ENCODE measurements at places on chromosomes 7 and 10. TPM values are rescaled to one million over a fixed set of nuclear protein-coding genes. Genes with fewer than 3 reads are reported as not detected.

Gene PIP
- not detected for total RNA-seq

Gene PON3
- not detected for total RNA-seq

Gene TIMM23
- total RNA-seq, result 47.2 TPM

DNA sequence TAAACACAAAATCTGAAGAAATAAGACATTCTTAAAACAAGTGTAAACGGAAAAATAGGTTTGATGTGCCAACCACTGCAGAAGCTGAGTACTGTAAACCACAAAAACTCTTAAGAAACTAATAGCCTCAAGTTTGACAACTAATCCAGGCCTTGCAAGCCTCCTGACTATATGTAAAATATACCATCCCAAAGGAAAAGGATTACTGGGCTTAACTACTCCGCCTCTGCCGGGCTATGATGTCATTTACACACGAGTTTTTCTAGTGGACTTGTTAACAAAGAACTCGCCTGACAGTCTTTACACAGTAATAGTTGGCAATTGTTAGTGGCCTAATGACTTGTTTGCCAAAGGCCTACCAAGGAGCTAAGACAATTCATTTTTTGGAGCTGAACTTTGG lies 2.1 kb downstream of the KIF5B start:
- DNase-seq, result no peak

DNA sequence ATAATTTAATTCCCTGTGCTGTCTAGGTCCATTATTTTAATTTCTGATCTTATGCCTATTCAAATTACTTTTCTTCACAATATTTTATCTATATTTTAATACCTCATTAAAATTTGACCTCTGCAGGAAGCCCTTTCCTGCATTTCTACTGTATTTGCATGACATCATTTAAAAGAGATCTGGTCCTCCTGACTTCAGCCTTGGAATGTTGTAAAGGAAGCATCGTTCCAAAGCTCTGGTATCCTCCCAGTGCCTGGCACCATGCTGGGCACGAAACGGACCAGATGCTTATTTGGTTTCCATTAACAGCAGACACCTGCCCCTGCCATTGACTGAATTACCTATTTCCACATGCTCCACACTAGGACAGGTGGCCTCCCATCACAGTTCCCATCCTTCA lies 247.5 kb downstream of the KLF6 start:
- DNase-seq, result no peak
